ENCODE measurements at places on chromosomes 11 and 22.

DNA sequence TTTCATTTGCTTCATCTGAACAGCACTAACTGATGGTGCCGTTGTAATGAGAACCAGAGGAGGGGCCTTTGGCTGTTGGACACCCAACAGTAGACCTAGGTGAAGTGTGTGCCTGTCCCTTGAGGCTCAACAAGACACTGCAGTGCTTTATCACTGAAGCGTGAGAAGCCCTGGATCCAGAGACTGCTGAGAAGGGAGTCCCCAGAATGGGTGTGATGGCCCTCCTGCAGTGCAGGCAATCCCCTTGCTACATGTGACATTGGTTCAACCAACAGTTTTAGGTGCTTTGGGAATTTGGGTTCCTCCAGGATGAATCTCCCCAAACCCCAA lies 125.6 kb downstream of the BRD1 start:
- no peak for DNase-seq
- no peaks in the 10 kb centered on the region for H3K4me1 ChIP-seq
- H3K27ac ChIP-seq, result no peak overlapping the region
- no peak overlapping the region for H3K4me3 ChIP-seq
- H3K36me3 ChIP-seq, result no peaks in the 10 kb centered on the region

- DNase-seq, result peak; percentile 71
- H3K4me1 ChIP-seq, result peaks cover 26% of the 10 kb centered on the region
- H3K36me3 ChIP-seq, result peaks cover 5% of the 10 kb centered on the region
- H3K27me3 ChIP-seq, result no peaks in the 10 kb centered on the region
Measured at GRCh38 chr11:69337211-69337721, 43.3 kb downstream of the MYEOV start.

GRCh38 chr22:21982338-21982965 lies at the start of gene TOP3B:
Gene TOP3B (minus strand): TSS chr22:21982787. CDS start chr22:21975709, 7,078 bp downstream.
- peak; percentile 71 for DNase-seq
- no peaks in the 10 kb centered on the region for H3K27me3 ChIP-seq
- H3K4me3 ChIP-seq, result peak within 1 kb of the TSS; percentile 98
- H3K4me1 ChIP-seq, result no peaks in the 10 kb centered on the region

DNA sequence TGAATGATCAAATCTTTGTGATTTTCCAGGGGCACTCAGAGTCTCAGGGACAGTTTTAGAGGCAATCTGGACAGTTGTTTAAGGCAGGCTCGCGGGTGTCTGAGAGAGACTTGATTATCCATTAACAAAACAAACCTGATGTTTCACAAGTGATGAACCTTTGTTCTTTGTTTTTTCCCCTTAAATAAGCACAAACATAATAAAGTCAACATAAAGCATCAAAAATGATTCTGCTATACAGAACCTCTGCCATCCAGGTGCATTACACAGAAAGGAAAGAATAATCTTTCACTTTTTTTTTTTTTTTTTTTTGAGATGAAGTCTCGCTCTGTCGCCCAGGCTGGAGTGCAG lies 13.2 kb downstream of the BID start:
- no peak overlapping the region for H3K27ac ChIP-seq
- no peaks in the 10 kb centered on the region for H3K27me3 ChIP-seq

DNA sequence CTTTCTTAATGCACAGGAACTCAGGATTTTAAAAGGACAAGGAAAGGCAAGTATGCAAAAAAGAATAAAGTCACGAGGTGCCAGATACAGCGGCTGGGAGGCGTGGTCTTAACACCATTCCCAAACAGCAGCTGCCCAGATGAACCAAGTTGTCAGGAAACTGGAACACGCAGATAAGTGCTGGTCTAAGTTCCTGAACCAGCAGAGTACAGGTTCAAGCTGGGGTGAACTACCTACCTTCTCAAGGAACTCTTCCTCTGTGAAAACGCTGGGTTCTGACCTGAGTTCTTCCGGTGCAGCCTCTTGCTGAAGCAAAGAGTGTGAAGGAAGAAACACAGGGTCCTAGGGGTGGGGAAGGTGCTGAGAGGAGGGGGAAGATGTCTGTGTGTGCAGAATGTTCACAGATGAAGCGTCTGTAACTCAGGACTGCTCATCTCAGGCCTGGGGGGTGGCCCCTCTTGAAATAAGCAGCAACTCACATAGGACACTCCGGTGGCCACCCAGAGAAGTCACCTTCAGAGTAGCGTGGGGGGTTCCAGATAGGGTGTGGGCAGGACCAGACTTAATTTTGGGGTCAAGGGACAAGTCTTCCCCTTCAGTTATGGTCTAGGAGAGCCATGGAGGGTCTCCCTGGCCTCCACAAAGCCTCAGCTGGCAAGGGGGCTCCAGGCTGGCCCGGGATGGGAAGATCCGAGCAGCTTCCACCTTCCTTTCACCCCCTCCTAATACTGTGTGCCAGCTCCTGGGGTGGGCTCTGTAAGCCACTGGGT lies 3.2 kb downstream of the TPST2 start:
- H3K4me1 ChIP-seq, result peaks cover 16% of the 10 kb centered on the region
- no peak for DNase-seq
- no peak overlapping the region for H3K27ac ChIP-seq
- no peaks in the 10 kb centered on the region for H3K27me3 ChIP-seq
